Stimulated activated CD8-positive, alpha-beta memory T cell treated with anti-CD3 and anti-CD28 coated beads, Interleukin-12 subunit alpha, Interleukin-12 subunit beta, amount 100 ng/mL, for 1 hour (primary cell): ENCODE measurements at places on chromosomes 6 and 20.

DNA sequence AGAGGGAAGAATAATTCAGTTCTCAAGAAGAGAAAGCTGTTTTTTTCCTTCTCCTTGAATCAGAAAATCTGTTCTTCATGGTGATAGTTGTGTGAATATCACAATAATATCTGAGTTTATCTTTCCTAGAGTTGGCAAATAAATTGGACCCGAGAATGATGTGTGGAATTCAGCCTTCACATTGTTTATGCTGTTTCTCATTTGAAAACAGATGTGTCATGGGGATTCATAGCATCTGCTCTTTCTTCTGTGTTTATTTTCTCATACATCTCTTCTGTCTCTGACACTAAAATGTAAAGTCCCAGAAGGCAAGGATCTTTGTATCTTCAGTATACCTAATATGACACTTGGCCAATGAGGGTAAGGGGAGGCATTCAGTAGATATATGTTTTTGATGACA, 103.6 kb upstream of the SGK1 start:
- no peak for DNase-seq

DNA sequence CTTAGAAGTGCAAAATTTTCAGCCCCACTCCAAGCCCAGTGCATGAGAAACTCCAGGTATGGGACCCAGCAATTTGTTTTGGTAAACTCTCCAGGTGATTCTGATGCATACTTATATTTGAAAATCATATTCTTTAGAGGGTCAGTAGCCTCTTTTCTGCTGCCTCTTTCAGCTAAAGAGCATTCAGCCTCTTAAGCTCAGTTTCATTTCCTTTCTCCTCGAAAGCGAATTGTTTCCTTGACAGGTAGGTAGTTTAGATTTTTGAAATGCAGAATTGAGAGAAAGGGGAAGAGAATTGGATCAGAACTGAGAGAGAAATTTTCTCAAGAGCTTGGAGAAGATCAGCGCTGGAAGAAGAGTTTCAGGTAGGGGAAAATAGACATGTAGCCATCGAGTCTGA, 995.8 kb upstream of the FLRT3 start:
- DNase-seq: no peak

DNA sequence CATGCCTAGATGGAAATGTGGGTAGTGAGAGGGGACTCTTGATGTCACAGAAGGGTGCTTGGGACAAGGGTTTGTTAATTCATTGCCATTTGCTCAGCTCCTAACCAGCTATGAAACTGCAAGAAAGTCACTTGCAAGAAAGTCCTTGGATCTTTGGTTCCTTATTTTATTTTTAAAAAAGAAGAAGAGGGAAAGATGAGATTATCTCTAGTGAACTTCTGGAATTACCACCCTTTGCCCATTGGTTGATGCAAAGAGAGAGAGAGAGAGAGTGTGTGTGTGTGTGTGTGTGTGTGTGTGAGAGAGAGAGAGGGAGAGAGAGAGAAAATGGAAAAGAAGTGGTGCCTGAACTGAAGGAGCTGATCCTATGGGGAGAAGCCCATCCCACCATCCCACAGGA, 4.6 kb upstream of the SFT2D1 start:
- DNase-seq: no peak

DNA sequence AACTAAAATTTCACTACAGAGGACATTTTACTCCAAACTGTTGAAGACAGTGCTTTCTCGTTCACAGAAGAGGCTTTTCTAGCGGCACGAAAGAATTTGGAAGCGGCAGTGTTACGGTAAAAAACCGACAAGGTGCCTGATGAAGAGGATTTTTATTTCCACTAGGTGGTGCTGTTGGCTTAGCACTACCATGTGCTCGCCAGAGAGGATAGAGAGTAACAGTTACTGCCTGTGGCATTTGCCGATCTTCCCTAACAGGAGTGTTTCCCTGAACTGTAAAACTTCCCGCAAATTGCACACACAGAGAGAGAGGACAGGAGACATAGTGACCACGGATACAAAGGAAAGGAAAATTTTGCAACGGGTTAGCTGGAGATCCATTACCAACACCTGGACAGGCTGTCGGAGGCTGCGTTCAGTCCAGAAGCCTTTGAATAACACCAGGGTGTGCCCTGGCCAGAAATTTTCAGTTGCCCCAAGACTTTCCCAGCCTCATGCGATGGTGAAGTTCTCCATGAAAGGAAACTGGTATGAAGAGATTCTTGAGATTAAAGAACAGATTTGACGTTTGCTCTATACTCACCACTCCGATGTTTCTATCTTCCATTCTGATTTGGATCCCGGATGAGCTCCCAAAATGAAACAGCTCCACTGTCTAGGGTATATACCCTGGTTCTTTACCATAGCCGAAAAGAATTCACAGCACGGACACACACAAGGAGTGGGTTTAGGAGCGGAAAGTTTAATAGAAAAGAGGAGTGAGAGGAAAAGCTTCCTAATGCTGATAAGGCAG, 48.1 kb downstream of the HLA-DPB1 start:
- no peak for DNase-seq

DNA sequence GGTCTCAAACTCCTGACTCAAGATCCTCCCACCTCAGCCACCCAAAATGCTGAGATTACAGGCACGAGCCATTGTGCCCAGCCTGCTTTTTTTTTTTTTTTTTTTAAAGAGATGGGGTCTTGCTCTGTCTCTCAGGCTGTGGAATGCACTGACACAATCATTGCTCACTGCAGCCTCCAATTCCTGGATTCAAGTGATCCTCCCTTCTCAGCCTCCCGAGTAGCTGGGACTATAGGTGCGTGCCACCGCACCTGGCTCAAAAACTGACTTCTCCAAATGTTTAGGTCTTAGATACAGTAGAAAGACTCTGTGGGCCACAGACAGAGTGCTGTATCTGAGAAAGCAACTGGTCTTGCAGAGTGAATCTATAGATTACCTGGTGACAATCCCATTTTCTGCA, 31.1 kb upstream of the SLC4A11 start:
- DNase-seq: no peak

GRCh38 chr6:157732007-157732406, 91.0 kb upstream of the SNX9 start:
- DNase-seq: no peak

DNA sequence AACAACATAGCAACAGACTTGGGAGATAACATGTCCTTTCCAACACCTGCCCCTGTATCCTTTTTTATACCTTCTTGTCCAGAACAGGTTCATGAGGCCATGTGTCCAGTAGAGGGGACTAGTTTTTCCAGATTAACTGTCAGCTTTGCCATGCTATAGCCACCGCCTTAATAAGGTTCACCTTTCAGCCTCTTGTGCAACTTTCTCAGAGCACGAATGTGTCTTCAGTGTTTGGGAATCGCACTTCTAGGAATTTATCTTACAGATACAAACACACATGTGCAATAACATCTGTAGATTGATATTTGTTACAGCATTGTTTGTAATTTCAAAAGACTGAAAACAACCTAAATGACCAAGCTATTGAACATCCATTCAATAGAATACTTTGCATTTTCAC, 21.4 kb downstream of the NCR2 start:
- no peak for DNase-seq

- DNase-seq: no peak
These were observed 68.6 kb downstream of the TENT5A start for GRCh38 chr6:81683912-81684311.

DNA sequence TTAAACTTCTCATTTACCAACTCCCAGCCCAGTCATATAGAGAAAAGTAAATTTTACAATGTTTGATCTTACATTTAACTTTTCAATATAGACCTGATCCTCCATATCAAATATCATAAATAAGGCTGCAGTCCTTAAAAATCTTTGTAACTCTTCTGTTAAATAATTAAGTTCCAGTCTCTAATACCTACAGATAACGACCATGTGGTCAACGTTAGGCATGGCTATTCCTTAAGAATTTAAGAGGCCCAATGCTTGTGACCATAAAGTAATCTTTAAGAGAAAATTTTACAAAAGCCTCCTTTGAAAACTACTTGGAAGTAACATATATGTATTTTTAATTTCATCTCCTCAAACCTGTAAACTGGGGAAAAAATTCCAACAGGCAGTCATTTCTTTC, 1.6 kb downstream of the FBXO5 start:
- no peak for DNase-seq

DNA sequence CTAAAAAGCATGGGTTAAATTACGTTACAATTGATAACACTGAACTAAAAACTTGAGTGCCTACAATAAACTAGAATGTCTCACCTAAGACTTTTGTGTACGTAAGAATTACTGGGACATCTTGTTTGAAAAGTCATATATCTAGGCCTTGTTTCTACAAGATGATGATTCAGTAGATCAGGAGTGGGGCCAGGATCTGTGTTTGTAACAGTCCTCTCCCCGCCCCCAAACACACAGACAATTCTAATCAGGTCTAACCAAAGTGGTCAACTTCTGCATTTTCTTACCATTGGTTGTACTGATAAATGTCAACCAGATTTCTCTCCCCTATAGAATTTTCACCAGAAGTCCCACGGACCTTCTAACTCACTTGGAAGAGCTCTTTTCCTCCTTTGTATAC, 56.9 kb downstream of the RAMACL start:
- no peak for DNase-seq

DNA sequence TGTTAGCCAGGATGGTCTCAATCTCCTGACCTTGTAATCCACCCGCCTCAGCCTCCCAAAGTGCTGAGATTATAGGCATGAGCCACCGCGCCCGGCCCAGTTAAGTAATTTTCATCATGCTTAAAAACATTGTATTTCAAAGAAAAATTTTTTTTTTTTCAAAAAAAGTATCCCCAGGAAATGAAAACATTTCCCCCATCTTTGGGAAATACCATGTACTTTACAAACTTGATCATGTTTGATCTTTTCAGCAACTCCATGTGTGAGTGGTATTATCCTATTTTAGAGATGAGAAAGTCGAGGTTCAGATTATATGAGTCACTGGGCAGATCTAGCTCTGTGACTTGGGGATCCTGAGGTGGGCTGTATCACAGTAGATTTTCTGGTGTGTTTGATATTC, 11.8 kb downstream of the CHMP4B start:
- no peak for DNase-seq

DNA sequence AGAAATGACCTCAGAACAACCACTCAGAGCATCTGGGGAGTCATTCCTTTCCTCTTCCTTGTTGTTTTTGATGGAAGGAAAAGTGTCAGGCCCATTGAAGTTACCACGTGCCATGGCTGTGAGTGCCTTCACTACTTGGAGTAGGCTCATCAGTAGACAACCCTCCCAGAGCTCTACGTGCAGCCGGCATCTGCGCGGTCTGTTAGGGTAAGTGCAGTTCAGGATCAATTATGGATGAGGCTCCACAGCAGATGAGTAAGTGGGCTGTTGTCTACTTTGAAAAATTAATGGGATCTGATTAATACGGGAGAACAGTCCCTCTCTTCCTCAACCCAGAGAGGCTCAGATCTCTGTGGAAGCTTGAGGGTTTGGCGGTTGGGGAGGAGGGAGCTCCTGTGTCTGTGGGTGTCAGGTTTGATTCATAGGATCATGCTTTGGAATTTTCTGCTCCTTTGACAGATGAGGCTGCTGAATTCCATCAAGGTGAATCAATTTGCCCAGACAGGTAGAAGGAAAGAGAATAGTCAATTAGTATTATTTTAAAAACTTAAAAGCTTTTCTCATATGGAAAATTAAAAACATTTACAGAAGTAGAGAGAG, 93.8 kb upstream of the TOX2 start:
- DNase-seq: no peak

- no peak for DNase-seq
These were observed 107.0 kb upstream of the FOXO3 start for GRCh38 chr6:108453601-108454185.

DNA sequence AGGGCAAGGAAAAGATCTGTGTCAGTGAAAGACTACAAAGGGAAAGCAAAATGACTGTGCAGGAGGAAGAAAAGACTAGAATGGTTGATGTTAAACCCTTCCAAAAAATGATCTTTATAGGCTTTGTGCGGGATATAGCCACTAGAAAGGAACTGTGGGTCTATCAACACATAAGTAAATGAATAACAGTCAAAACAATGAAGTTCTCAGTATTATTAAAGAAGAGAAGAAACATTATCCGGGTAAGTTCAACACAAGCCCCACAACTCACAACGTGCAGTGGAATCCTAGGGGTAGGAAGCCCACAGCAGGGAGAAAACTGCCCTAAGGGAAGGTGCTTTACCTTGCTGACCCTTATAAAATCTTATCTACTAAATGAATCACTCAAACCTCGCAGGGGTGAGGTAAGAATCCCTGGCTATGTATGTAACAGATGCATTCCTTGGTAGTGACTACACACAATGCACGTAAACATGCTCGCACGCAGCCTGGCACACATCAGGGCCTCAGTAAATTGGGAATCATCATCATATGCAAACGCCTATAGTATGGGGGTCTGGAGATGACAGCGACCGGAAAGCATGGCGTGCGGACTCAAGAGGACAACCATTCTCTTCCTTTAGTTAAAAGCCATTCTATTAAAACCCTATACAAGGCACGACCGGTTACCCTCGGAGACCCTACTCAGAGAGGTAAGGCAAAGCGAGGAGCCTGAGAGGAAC, 11.3 kb downstream of the TFAP2A start:
- no peak for DNase-seq

GRCh38 chr6:105363100-105363754, 39.7 kb downstream of the PREP start:
- no peak for DNase-seq

- no peak for DNase-seq
These were observed 107.7 kb upstream of the GGTLC1 start for GRCh38 chr20:24096264-24096663.

DNA sequence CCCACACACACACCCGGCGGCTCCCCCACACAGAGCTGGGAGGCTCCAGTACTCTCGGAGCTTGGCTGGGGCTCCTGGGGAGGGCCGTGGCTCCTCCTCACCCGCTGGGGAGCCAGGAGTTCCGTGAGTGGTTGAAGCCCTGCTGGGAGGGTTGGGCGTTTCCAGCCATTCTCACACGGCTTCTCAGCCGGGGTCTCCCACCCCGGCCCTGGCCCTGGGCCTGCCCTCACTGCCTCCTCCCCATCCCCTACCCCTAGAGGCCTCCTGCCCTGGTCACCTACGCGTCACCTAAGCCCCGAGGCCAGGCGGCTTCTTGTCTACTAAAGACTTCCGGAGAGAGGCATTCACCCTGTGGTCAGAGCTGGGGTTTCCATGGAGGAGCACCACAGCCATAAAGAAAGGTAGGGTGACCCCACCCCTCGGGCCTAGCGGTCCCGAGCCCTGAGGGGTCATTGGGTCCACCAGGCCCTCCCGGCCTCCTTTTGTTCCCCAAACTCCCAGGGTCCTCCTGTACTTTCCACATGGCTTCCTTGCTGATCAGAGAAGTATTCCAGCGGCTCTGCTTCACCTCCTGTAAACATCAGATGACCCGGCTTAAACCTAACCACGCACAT, 99.3 kb downstream of the TTLL2 start:
- no peak for DNase-seq

- no peak for DNase-seq
These were observed 370.1 kb downstream of the THBS2 start for GRCh38 chr6:168883410-168884049.

GRCh38 chr6:28673787-28674671, 148.3 kb downstream of the GPX5 start:
- DNase-seq: no peak

GRCh38 chr6:166516251-166516884, 70.1 kb downstream of the RAMACL start:
- no peak for DNase-seq
